ENCODE measurements at places on chromosomes 12 and 14.

DNA sequence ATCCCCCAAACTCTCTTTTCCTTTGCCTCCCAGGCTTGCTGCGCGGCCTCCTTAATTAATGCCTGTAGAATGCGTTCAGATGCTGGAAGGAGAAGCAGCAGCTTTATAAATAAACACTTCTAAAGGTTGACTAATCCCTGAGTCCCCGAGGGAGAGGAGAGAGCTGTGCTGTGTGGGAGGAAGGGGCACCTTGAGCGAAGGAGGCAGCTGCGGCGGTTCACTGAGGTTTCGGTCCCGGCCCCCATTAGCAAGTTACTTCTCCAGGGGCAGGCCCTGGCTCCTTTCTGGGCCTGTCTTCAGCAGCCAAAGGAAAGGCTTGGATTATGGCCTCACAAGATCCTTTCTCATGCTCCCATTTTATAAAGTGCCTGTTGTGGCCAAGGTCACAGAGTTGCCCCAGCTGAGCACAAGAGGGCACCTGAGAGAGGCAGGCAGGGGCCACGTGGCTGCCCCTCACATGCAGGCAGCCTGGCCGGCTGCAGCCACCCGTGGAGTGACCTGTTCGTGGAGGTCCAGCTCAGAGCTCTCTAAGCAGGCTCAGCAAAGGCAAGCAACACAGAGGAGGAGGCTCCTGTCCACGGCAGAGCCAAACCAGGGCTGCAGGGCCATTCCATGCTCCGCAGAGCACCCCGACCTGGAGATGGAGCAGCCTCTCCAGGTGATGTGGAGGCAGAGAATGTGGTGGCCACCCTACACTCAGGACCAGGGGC lies 15.0 kb upstream of the CACNA2D4 start:
- no peak for DNase-seq

DNA sequence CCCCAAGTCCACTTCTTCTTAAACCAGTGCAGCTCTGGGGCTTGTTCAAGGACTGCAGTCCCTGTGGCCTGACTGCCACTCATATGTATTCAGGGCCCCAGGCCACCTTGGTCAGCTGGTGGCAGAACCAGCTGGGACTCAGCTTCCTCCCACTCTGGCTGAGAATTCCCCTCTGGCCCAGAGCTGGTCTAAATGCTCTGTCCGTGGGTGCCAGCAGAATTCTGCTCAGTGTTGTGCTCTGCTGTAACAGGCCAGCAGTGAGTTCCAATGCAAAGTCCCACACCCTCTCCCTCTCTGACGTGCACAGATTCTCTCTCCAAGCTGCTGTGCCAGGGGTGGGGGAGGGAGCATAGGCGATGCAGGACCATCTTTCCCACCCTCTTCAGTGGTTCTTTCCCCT lies 210.4 kb upstream of the RGS6 start:
- no peak for DNase-seq

DNA sequence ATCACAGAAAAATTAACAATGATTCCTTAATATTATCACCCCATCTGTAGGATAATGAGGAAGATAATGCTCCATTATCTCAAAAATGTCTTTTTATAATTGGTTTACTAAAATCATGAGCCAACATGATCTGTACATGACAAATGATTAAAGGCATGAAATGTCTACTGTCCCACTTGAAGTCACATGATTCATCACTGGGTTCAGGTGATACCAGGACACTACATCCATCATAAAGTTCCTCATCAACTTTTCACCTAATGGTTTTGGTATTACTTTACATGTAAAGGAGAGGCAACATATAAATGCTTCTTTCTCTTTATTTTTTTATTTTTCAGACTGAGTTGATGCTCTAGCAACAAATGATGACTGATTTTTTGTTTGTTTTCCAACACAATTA lies 313.3 kb downstream of the MED13L start:
- no peak for DNase-seq

DNA sequence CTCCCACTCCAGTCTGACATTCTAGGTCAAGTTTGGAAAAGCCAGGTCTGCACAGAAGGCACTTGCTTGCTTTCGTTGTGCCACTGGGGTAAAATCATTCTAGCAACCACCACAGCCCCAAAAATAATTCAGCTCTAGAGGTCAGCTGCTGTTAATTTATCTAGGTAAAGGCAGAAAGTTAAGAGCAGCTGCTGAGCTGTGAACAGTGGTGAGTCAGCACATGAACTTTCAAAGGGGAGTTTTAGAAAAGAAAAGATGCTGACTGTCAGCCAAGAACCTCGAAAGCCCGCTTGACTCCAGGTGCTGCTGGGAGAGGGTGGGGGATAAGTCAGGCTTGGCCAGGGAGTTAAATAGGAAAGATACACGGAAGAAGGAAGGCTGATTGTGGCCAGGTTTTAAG lies 12.7 kb downstream of the CCDC197 start:
- no peak for DNase-seq

GRCh38 chr12:92961949-92962348 lies 32.9 kb upstream of the EEA1 start:
- DNase-seq = no peak

Data from stimulated activated CD8-positive, alpha-beta memory T cell treated with anti-CD3 and anti-CD28 coated beads, Interleukin-7, amount 100 ng/mL, for 4 hours (primary cell).